ENCODE measurements at places on chromosomes 4 and X.

DNA sequence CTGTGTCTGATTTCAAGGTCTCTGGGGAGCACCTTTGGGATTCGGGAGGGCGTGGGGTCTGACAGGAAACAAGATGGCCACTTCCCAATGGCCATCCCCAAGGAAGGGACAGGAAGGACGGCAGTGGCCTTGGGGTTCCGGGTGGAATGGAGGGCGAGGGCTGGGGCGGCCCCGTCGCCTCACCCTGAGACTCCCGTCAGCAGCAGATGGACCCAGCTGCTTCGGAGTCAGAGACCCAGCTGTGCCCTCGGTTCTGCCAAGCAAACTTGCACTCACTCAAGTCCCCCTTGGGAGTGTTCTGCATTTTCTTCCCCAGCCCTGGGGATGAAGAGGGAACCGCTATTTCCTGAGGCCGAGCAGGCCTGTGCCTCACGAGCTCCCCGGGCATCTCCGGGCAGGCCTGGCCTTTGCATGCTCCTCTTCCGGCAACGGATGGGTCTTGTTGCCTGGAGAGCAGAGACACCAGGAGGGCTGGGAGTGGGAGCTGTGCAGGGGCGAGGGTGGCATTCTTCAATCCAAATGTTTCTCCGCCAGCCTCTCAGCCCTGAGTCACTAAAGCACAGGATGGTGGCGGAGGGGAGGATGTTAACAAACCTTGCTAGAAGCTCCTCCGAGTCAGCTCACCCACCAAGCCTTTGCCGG, 6.8 kb upstream of the DUSP9 start:
- DNase-seq, result no peak

DNA sequence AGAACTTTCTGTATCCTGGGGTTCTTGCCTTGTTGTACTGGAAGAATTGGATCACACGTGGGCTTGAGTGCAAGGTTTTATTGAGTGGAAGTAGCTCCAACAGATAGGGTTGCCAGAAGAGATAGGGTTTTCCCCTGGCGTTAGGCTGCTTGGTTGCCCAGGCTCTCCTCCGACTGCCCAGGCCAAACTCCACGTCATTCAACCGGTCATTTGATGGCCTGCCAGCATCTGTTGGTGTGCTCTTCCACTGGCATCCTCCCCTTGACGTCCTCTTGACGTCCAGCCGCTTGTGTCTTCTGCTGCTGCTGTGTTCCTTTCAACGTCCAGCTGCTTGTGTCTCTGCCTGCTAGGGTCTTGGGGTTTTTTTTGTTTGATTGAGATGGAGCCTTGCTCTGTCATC, 340.3 kb upstream of the ZCCHC13 start:
- DNase-seq, result no peak

GRCh38 chr4:138560448-138560847, 318.3 kb upstream of the SLC7A11 start:
- DNase-seq, result no peak

GRCh38 chrX:2401590-2402360, 99.0 kb downstream of the DHRSX start:
- DNase-seq, result no peak

DNA sequence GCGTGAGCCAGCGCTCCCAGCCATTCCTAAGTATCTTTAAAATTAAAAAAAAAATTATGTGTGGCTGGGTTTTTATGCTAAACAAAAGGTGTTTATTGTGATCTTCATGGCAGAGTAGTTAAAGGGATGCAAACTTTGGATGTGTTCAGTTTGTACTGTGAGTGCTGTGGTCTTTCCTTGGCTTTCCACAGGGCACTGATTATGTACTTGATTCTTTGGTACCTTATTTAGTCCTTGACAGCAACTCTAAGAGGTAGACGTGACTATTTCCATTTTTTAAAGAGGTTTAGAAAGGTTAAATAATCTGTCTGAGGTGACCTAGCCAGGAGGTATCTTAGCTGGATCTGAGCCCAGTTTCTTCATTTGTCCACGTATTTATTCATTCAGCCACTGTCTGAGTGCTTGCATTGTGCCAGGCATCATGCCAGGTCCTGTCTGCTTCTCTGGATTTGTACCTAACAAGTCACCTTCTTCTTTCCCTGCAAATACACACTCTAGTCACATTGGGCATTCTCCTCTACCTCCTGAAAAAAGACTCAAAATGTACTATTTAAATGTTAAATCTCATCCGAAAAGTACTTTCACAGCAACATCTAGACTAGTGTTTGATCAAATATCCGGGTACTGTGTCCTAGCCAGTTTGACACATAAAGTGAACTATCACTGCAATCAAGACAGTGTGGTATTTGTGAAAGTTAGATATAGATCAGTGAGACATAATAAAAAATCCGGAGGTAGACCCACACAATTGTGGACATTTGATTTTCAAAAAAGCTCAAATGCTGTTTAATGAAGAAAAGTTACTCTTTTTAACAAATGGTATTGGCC, 31.5 kb downstream of the WWC2 start:
- no peak for DNase-seq

GRCh38 chr4:53780736-53781400, 189.6 kb upstream of the LNX1 start:
- DNase-seq, result no peak

DNA sequence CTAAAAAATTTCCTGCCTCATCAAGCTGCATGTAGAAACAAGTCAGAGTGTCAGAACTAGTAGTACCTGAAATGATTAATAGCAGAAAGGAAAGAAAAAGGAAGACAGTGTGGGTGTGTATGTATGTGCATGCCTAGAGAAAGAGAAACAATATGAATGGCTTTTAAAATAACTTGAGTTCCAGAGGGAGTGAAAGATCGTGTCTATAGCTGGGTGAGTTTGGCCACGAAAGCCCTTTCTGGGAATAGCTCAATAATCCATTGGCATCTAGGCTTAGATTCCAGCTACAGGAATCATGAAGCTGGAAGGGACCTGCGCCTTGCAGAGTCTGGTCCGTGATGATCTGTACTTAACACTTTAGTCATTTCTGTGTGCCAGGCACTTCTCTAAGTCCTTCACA, 195.6 kb downstream of the RAPGEF2 start:
- DNase-seq, result no peak

DNA sequence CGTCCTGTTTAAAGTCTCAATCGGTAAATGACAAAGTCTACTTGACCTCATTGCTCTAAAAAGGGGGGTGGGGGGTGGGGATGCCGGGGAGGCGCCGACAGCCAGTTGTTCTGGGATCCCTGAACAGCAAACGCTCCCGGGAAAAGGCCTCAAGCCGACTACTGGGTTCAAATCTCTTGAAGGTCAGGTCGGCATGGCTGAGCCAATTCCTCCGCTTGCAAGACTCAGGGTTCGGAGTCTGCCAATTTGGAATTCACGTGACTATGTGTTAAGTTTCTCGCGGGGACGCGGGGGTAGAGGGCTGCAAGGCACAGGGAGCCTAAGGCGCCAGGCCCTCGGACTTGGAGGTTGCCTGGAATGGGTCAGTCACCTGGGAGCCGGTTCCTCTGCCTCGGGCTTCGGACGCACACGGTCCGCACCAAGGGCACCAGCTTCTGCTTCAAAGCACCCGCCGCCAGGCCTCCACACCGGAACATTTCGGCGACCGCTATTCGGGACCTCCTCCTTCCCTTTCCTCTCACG, 399 bp downstream of the AIFM1 start:
- no peak for DNase-seq

DNA sequence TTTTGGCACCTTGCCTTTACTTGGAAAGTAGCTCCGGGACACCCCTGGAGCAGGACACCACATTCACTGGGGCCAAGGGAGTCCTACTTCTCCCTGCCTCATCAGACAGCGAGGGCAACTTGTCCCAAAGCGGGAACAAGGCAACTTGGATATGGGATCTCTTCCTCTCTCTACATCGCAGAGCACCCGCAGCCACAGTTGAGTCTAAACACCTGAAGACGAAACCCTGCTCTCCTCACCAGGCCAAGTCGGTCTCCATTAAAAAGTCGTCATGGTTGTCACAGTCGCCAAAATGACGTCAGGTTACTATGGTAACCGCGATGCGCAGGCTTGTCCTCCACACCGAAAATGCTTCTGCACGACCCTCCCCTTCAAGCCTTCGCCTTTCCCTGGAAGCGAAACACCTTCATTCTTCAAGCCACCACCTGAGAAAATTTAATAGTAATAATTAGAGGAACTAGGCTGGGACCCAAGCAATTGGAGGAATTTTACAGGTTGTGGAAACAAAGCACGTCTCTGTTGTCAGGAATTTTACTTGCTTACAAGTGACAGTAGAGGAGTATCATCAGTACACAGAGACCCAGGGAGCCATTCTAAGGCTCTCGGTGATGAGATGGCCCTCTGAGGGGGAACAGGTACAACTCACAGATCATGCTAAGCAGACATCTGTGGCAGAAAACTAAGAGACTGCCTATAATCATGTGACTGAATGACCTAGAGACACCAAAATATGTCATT, 30.5 kb upstream of the TCEAL4 start:
- peak; percentile 84 for DNase-seq

GRCh38 chrX:46649421-46650260, 76.1 kb downstream of the CHST7 start:
- DNase-seq, result peak; percentile 71

DNA sequence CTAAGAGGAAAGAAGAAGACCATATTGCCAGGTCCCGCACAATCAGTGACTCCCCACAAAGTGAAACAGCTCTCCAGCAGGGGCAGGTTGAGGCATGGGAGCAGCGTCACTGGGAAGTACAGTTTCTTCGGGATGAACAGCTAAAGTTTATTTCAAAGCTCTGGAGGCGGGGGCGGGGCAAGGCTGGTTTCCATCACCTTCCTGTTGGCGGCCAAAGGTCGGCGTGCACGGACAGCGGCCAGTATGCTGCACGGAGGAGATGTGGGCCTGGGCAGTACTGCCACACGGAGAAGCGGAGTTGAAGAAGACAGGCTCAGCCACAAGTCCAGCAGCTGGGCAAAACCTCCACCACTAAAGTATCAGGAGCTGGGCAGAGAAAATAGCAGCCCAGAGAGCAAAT, 951 bp upstream of the ZNF518B start:
- no peak for DNase-seq

- DNase-seq, result no peak
Observed at GRCh38 chrX:101973066-101973465, 41.2 kb upstream of the ZMAT1 start.

DNA sequence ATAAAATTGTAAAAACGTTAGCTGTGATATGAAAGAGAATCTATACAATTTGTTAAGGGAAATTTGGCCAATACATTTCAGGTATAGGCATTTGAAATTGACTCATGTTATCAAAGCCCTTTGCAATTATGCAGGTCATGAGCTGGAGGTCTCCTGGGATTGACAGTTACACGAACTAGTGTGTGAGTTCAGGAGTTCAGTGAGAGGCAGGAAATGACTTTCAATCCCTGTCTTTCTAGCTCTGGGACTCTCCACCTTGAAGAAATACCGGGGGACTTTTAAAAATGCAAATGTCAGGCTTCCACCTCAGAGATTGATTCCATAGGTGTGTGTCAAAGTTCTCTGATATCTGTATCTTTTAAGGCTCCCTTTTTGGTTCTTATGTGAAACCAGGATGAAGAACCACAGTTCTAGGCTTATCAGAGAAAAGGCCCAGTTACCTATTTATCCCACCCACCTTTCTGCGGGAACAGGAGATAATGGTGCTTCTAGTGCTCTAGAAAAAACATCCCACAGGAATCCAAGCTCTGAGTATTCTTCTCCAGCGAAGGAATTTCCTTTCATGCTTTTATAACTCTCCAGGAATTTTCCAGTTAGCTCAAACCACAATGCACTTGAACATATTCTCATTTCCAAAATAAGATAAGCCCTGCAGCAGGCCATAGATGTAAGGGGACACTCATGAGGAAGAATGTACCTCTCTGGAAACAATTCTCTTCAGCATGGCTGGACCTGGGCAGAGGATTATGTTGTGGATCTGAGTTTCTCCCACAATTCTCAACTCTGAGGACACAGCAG, 501.0 kb downstream of the IDS start:
- DNase-seq, result no peak

- no peak for DNase-seq
Observed at GRCh38 chr4:104811727-104812126, 317.0 kb upstream of the CXXC4 start.

GRCh38 chrX:37912777-37913176, 65.4 kb upstream of the DYNLT3 start:
- no peak for DNase-seq

- DNase-seq, result no peak
Observed at GRCh38 chrX:37378404-37378803, 29.2 kb downstream of the PRRG1 start.

DNA sequence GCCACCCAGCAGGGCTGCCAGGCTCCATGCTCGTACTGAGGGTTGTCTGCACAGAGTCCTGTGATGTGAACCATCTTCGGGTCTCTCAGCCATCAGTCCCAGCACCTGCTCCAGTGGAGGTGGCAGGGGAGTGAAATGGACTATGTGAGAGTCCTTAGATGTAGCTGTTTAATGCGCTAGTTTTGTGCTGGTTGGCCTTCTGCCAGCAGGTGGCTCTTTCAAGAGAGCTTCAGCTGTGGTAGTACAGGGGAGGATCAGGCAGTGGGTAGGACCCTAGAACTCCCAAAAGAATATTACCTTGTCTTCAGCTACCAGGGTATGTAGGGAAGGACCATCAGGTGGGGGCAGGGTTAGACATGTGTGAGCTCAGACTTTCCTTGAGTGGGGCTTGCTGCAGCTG, 1066.0 kb downstream of the GLUD2 start:
- no peak for DNase-seq

- no peak for DNase-seq
Observed at GRCh38 chr4:95627709-95628108, 78.9 kb upstream of the UNC5C start.

GRCh38 chr4:152415980-152416379, 119.9 kb downstream of the FBXW7 start:
- no peak for DNase-seq

- no peak for DNase-seq
Observed at GRCh38 chr4:6591781-6592180, 16.8 kb downstream of the MAN2B2 start.

DNA sequence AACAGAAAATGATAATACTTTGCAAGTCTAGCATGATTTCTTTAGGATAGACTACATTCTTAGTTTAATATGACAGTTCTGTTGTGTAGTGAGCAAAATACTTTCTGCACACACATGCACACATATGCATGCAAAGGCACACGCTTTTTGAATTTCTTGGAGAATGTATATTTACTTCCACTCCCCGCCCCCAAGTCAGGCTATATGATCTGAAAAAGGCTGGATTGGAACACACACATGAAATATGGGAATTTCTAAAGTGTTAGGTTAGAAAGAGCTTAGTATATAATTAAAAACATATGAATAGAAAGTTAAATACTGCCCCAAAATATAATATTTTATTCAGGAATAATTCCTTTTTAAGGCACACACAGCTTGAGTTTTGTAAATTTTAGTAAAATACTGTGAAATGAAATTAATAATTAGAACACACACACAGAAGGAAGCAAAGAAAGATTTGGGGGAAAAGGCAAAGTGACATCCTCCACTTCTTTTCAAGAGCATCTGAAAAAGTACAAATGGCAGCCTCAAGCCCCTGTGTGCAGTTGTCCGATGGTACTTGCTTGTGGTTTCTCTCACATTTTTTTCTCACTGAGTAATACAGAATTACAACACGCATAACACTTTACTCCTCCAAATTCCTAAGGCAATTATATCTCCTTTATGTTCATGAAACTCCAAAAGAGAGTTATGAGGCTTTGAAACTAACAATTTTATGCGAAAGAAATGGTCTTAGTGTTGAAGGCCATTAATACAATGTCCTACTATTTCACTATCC, 228.9 kb upstream of the ETNPPL start:
- no peak for DNase-seq

Data from muscle of back (tissue), 13 donors.